ENCODE measurements at places on chromosomes 3 and 15.

GRCh38 chr3:182063742-182064141, 352.0 kb downstream of the SOX2 start:
- H3K4me1 ChIP-seq: no peaks in the 10 kb centered on the region
- H3K27me3 ChIP-seq: no peaks in the 10 kb centered on the region

DNA sequence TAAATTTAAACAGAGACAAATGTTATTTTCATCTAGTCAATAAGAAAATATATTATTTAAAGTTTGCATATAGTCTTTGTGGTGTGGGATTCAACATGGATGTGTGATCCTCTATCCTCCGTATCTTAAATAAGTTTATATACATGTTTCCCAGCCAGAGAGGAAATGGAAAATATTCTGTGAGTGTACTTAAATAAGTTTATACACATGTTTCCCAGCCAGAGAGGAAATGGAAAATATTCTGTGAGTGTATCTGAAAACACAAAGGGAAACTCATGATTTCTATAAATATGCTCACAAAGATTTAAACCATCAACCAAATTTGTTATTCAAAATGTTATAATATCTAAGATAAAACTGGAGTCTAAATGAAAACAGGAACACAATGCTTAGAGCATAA, 110.0 kb upstream of the MELTF start:
- no peaks in the 10 kb centered on the region for H3K4me1 ChIP-seq
- no peak overlapping the region for H3K27ac ChIP-seq
- no peak for DNase-seq
- H3K36me3 ChIP-seq: peaks cover 37% of the 10 kb centered on the region
- H3K4me3 ChIP-seq: no peak overlapping the region

DNA sequence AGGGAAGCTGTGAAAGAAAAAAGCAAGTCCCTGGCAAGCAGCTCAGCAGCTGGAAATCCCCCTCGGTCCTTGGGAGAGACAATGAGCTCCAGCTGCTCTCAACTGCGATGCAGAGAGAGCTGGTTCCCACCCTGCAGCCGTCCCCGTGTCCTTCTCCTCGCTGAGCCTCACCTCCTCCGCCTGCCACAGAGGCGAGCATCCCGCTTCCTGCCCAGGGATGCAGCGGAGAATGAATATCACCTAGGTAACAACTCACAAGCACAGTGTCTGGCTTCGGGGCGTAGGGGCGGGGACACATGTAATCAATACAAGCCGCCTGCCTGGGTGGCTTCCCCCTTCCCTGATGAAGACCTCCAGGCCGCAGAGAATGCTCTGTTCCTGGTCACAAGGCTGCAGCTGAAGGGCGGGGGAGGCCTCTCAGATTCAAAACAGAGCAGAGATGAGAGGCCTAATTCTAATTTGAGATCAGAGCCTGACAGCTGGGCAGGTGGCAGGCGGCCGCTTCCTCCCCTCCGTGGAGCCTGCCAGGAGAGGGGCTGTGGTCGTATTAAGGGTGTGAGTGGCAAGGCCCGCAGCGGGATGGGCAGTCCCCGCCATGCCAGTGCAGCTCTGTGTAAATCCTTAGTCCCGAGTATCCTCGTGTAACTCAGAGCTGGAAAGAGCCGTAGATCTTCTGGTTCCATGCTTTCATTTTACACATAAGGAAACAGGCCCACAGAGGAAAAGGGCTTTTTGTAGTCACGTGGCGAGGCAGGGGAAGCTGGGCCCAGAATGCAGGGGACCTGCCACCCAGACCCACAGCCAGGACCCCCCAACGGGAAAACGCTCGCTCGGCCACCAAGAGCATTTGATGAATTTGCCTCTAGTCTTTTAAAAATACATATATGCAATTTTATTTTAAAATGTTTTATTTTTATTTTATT, 24.3 kb downstream of the ZDHHC19 start:
- no peak overlapping the region for H3K27ac ChIP-seq
- no peaks in the 10 kb centered on the region for H3K27me3 ChIP-seq
- H3K4me1 ChIP-seq: no peaks in the 10 kb centered on the region
- H3K36me3 ChIP-seq: no peaks in the 10 kb centered on the region

DNA sequence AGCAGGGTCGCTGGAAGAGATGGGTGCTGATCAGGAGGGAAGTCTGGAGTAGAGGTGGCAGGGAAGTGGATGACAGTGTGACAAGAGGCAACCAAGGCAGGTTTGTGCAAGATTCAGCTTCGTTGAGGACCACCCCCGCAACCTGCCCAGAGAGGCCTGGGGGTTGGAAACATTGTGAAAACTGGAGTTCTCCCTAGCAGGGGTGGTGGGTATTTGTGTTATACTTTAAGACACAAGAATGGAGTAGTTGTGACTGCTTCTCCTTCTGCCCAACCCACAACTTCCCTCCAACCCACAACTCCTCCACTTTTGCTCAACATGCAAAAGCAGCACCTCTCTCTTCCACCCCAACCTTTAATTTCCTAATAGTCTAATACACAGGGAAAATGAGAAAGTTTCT, 8.6 kb upstream of the ARNT2 start:
- no peak overlapping the region for H3K27ac ChIP-seq
- no peaks in the 10 kb centered on the region for H3K36me3 ChIP-seq
- no peak for DNase-seq

DNA sequence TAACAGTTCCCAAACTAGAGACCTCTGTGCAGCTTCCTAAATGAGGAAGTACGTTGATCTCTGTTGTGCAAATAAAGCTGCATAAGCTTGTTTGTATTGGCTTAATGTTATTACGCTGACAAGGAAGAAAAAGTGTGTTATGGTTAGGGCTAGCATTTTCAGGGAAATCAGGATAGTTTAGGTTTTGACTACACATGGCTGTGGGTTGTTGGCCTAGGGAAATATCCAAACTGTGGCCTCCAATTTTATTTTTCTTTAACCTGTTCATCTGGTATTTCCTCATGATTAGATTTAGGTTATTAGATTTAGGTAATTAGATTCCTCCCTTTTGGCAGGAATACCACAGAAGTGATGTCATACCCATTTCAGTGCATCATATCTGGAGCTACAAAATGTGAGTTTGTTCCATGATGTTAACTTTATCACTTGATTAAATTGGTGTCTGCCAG, 8.7 kb upstream of the MCCC1 start:
- no peaks in the 10 kb centered on the region for H3K36me3 ChIP-seq
- H3K27ac ChIP-seq: no peak overlapping the region
- peaks cover 11% of the 10 kb centered on the region for H3K4me1 ChIP-seq

- H3K4me1 ChIP-seq: no peaks in the 10 kb centered on the region
- H3K27me3 ChIP-seq: no peaks in the 10 kb centered on the region
- H3K4me3 ChIP-seq: no peak overlapping the region
- no peak for DNase-seq
Measured at GRCh38 chr3:159513867-159514380, 474.7 kb upstream of the IL12A start.

DNA sequence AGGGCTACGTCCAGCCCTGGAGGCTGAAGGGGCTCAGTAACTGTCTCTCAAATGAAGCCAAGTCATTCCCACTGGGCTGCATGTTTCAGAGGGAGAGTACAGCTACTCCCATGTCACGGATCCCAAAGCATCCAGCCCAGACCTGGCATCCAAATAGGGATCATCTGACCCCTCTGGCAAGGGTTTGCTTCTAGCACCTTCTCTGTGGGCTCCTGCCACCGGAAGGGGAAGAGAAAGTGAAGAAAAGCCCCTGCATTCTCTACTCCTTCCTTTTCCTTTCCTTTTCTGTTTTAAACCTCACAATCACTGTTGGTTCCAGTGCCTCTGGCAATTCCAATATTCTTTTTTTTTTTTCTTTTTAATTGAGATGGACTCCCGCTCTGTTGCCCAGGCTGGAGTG, 64.5 kb upstream of the CTSH start:
- DNase-seq: no peak
- H3K4me1 ChIP-seq: peaks cover 9% of the 10 kb centered on the region
- no peaks in the 10 kb centered on the region for H3K27me3 ChIP-seq
- H3K36me3 ChIP-seq: no peaks in the 10 kb centered on the region
- no peak overlapping the region for H3K4me3 ChIP-seq

DNA sequence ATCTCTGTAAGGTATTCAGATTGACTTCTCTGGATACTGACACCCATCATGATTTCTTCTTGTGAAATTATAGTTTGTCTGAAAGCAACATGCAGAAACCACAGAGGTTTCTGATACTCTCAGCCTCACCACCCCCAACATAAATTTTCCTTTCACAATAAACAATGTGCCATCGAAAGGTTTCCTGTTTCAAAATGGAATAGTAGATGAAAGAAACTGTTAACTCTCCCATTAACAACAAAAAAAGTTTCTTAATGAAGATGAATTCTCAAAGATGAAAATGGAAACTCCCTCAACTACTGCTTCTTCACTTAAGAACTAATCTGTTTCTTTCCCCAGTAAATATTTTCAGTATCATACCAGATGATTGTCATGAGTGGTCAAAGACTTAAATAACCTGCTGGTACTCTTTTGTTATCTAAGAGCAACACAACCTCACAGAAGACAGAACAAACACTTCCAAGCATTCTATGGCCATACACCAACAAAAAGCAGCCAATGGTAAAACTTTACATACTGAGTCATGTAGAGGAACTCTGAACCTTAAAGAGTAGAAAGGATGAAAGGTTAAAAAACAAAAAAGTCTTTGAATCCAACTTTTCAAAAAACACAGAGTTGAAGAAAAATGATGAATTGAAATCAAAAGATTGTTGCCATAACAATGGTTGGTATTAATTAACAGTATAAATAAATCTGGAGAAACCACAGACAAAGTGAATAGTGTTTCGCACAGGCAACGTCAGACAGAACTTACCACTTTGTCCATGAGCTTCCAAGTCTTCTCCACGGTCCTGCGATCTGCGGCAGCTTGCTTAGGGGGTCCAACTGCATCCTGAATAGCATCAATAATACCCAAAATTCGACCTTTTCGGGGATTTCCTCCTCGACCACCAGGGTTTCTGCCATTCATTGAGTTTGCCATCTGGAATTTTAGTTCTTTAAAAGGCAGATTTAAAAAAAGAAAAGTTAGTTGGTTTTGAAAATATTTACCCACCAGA, 1.9 kb downstream of the CBLB start:
- peaks cover 65% of the 10 kb centered on the region for H3K4me1 ChIP-seq
- peak overlapping the region; percentile 86 for H3K4me3 ChIP-seq
- H3K27ac ChIP-seq: peak overlapping the region; percentile 97
- peaks cover 9% of the 10 kb centered on the region for H3K36me3 ChIP-seq

- H3K4me1 ChIP-seq: no peaks in the 10 kb centered on the region
- no peaks in the 10 kb centered on the region for H3K36me3 ChIP-seq
- no peak for DNase-seq
- no peak overlapping the region for H3K27ac ChIP-seq
- no peak overlapping the region for H3K4me3 ChIP-seq
- no peaks in the 10 kb centered on the region for H3K27me3 ChIP-seq
Measured at GRCh38 chr3:105948101-105948500, 79.3 kb upstream of the CBLB start.

DNA sequence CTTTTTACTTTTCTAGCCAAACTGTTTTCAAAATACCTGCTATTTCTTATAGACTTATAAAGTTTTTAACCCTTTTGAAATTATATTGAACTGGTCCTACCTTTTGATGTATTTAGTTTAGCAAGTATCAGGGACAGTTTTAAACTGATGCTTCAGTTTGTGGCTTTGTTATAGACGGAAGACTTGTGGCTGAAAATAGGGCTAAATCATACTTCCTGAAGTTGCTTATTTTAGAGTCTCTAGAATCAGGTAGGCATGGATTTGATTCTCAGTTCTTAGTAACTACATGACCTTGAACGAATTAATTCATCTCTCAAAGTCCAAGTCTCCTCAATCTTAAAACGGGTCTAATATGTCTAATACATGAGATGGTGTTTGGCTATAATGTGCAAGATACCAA, 322.8 kb downstream of the RAP2B start:
- H3K4me1 ChIP-seq: no peaks in the 10 kb centered on the region
- DNase-seq: no peak
- H3K27ac ChIP-seq: no peak overlapping the region
- no peaks in the 10 kb centered on the region for H3K27me3 ChIP-seq
- H3K4me3 ChIP-seq: no peak overlapping the region

- H3K27ac ChIP-seq: no peak overlapping the region
- H3K36me3 ChIP-seq: no peaks in the 10 kb centered on the region
- H3K4me3 ChIP-seq: no peak overlapping the region
- no peaks in the 10 kb centered on the region for H3K4me1 ChIP-seq
- no peak for DNase-seq
Measured at GRCh38 chr15:26624128-26624527, 148.7 kb downstream of the GABRB3 start.

GRCh38 chr3:184986366-184986889, 166.4 kb downstream of the C3orf70 start:
- H3K27me3 ChIP-seq: no peaks in the 10 kb centered on the region
- no peak overlapping the region for H3K4me3 ChIP-seq
- no peak for DNase-seq
- peaks cover 19% of the 10 kb centered on the region for H3K36me3 ChIP-seq
- no peak overlapping the region for H3K27ac ChIP-seq
- H3K4me1 ChIP-seq: peaks cover 3% of the 10 kb centered on the region

DNA sequence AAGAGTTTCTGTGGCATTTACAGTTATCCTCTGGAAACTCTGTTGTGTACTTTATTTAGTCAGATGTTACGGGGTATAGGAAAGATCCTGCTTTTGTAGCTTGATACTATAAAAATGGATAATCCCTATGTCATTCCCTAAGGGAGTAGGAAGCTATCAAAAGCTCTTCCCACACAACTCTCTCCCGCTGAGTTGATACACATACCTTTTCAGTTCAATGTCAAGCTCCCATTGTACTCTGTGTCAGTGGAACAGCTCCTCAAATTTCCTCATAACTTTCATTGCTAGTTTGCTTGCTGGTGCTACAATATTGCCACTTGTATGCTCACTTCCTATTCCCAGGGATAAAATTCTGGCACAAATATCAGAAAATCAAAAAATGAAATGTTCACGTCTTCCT, 893.3 kb upstream of the GBE1 start:
- no peaks in the 10 kb centered on the region for H3K27me3 ChIP-seq
- no peak overlapping the region for H3K4me3 ChIP-seq
- no peak for DNase-seq
- no peak overlapping the region for H3K27ac ChIP-seq
- no peaks in the 10 kb centered on the region for H3K4me1 ChIP-seq

GRCh38 chr3:124584245-124584551, 146.1 kb upstream of the UMPS start:
- H3K27me3 ChIP-seq: peaks cover 6% of the 10 kb centered on the region
- DNase-seq: no peak
- peaks cover 8% of the 10 kb centered on the region for H3K4me1 ChIP-seq

- H3K4me3 ChIP-seq: no peak overlapping the region
- no peak overlapping the region for H3K27ac ChIP-seq
Measured at GRCh38 chr15:22856659-22857058, 18.2 kb downstream of the NIPA2 start.

GRCh38 chr15:83970295-83970890, 265.2 kb upstream of the GOLGA6L4 start:
- H3K4me1 ChIP-seq: no peaks in the 10 kb centered on the region
- no peak overlapping the region for H3K27ac ChIP-seq
- H3K27me3 ChIP-seq: no peaks in the 10 kb centered on the region
- DNase-seq: no peak

DNA sequence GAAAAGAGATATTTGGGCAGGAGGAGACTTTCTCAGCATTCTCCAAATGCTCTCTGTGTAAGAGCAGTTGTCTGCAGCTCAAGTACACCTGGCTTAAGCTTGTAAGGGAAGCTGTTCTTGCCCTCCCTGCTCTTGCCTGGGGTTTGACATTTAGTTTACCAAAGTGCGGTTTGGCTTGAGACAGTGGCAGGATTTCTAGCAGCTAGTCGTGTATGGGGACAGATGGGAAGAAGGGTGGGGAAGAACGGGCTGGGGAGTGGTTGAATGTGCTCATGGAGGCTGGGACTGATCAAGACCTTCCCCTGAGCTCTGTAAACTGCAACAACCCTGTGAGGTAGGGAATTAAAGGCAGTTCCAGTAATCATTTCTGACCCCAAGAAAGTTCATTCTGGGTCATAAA, 39.8 kb downstream of the SQOR start:
- no peak for DNase-seq
- no peak overlapping the region for H3K27ac ChIP-seq
- no peaks in the 10 kb centered on the region for H3K27me3 ChIP-seq
- H3K4me1 ChIP-seq: peaks cover under 1% of the 10 kb centered on the region
- no peak overlapping the region for H3K4me3 ChIP-seq

Data from lower lobe of right lung (tissue), 2 donors.